ENCODE measurements at places on chromosomes 6 and 20.

DNA sequence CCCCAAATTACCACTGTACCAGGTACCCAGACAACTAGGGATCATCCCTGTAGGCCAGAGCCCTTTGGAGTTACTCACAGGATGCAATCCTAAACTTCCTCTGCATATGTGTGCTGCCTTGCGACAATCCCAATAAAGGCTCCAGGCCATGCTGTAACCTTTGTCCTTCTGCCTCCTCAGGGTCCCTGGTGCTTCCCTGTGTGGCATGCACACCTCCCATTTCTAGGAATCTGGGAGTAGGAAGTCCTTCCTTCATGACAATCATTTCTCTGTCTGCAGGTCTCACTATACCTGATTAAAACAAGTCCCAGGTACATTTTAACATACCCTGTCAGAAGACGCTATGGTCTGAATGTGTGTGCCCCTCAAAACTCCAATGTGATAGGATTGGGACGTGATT is 37.0 kb upstream of the MCUR1 start:
- DNase-seq, result no peak

GRCh38 chr6:114158838-114159694 is 183.8 kb downstream of the HS3ST5 start:
- DNase-seq, result no peak

DNA sequence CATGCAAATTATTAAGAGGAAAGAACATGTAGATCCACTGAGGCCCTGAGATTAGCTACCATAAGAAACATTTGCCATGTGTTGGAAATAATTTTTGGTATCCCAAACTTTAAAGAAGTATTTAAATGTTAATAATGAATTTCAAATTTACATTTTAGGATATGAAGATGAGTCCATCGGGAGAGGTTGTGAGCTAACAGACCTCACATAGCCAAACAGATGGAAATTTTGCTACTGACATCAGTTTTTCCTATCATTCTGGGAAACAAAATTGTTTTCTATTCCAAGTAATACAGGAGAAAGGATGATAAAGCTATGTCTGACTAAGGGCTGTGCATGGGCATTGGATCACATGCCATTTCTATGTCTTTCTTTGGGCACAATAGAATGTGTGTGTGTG is 809.6 kb downstream of the TENT5A start:
- no peak for DNase-seq

DNA sequence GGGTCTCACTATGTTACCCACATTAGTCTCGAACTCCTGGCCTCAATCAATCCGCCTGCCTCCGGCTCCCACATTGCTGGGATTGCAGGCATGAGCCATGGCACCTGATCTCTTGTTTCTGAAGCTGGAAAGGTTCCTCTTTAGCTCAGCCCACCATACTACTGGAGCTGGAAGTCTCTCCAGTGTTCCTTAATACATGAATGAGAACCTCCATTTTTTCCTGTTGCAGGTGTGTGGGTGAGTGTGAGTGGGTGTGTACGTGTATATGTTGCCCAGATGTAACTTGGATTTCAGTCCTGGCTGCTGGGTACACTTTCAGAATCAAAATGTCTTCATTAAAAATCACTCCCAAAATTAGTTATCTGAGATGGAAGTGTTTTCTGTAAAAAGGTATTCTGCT is 11.1 kb downstream of the PNPLA1 start:
- no peak for DNase-seq

DNA sequence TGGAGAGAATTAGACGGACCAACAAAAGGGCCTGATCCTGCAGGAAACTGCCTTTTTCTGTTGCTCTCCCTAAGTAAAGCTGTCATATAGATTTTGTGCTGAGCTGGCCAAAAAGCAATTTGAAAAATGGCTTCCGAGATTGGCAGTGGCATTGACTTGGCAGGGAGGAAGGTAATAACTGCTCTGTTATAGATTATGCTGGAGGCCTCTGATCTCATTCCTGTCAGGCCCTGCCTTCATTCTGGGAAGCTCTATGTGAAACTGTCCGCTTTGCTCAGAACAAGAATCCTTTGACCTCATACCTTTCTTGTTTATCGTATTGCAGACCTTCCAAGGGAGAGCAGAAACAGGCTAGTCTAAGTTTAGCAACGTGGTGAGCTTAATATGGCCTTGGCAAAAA is 234.4 kb downstream of the PHACTR1 start:
- no peak for DNase-seq

DNA sequence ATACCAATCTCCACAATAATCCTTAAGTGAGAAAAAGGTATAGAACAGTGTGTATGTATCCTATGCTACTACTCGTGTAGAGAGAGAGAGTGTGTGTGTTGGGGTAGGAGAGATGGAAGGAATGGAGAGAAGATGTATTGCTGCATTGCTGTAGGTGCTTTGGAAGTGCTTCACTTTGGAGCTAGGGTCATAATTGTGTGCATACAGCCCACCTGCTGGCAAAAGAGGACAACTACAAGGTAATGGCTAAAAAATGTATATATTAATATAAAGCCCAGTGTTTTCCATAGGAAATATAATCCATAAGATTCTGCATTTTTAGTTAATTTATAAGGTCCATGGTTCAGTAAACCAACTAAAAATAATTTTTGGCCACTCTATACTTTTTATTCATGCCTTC is 36.1 kb downstream of the SERAC1 start:
- DNase-seq, result no peak

DNA sequence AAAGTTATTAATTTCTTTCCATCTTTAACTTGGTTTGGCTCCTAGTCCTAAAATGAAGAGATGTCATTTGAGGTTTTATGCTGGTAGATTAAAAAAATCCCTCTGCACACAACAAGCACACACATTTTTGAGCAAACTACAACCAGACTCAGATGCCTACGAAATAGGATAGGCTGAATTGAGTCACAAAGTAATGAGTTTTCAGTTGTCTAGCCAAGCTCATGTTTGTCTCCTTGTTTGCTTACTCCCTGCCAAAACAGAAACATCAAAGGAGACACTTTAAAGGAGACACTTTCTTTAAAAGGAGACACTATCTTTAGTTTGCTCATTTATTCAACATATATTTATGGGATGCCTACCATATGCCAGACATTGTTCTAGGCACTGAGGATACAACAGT is 56.2 kb downstream of the TPBG start:
- no peak for DNase-seq

DNA sequence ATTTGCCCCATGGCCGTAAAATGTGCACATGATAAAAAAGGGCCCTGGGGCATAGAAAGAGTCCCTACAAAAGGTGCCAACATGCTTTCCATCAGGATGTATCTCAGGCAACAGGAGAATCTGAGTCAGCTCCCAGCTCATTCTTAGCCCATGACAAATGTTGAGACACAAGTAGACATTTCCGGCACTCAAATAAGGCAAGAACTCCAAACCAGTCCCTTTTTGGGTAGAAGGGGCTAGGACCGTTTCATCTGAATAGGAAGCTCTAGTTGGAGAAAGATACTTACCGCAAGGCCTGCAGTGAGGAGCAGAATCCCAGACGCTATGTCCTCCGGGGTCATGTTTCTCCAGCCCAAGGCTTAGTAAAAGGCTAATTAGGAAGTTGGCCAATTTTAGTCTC is 261.0 kb upstream of the RIN2 start:
- no peak for DNase-seq

DNA sequence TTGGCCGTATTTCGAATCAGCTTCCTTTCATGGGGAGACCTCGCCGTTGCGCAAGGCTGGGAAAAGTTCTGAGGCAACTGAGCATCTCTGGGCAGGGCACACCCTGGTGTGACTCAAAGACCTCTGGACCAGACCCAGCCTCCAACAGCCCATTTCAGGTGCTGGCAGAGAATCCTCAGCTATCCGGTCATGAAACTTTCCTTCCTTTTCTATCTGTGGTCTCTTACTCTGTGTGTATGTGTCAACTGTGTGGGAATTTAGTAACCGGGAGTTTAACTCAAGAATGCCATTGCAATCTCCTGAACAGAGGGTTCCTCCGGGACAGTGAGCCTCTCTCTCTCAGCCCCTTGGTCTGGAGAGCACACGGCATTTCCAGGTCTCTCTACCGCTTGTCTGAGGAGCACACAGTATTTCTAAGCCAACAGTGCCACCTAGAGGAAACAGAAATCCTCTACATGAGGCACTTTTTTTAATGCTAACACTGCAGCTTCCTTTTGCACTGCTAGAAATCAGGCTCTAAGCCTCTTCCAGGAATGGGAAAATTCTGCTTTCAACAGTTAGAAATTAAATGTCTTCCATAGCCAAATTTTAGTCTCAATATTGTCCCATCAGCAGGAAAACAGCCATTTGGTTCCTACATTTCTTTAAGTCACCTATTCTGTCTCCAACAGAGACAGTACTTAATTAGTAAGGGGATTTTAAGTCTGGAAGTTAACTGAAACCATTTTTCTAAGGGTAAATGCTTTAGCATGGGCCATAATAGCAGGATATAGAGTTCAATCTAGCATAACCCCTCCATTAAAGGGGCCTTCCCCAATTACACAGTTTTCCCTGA is 32.7 kb downstream of the PLN start:
- DNase-seq, result no peak

GRCh38 chr20:4568361-4568959 is 153.2 kb upstream of the PRND start:
- no peak for DNase-seq

DNA sequence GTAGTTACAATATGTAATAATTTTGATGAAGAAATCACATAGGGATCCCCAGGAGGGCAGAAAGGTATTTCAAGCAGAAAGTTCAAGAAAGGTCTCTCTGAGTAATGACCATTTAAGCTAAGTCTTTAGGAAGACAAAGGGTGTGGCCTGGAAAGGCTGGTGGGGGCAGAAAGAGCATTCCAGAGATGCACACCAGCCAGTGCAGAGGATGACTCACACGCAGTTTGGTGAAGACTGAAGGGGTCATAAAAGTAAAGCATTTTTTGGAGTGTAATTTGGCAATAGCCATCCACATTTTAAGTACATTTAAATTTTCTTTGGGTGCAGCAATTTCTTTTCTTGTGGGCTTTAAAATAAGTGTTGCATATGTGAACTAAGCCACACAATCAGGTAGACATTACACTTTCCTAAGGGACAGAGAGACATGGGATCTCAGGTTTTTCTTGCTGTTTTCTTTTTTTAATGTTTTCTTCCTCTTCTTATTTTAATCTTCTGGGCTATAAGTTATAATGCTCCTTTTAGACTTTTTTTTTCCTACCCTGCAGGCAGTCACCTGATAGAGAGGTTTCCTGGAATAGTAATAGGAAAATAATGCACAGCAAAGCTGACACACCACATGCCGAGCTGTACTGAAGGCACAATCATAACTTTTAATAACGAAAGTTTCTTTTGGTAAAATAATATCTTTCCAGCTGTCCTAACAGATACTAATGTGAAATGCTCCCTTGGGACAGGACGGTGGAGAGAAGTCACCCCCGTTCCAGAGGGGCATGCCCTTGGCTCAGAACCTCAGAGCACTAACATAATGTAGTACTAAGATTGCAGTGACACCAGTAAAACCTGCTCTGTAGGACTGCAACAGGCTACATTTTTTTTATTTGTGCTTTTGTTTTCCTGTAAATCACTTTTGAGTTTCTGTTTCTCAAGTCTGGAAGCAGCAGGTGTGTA is 49.6 kb upstream of the PTPRK start:
- DNase-seq, result no peak

DNA sequence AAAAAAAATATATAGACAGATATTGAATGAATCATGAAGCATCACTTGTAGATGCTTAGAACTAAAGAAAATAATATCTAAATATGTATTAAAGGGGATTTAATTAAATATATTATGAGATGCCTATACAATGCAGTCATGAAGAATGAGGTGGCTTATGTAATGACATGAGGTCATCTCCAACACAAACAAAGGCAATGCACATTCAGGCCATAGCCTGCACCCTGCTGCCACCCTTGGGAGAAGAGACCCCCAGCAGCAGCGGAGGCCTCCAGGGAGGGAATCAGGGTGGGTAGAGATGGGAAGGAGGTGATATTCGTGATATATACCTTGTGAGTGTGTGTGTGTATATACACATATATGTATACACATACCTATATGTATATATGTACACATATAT is 26.4 kb upstream of the SSTR4 start:
- no peak for DNase-seq

DNA sequence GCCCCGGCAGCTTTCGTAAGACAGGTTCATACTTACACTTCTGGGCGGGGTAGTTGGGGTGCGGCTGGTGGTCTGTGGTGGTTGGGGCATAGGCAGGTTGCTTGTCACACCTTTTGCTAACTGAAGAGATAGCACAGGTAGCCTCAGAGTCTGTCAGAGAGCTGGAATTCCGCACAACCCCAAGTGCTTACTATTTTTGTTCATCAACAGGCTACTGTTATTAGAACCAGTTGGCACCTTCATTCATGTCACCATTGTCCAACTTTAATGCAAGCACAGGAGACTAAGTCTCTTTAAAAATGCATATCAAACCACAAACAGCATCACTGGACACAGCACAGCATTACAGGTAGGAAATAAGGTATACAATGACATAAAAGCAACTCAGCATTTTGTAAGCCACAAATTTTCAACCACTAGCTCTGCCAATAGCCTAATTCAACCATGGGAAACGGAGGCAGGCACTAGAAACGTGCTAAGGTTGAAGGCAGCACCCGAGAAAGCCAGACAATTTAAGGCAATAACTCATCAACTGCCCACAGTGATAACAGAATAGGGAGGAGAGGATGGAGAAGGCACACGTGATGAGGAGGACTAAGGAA is 143.8 kb downstream of the ZMYND8 start:
- DNase-seq, result no peak

DNA sequence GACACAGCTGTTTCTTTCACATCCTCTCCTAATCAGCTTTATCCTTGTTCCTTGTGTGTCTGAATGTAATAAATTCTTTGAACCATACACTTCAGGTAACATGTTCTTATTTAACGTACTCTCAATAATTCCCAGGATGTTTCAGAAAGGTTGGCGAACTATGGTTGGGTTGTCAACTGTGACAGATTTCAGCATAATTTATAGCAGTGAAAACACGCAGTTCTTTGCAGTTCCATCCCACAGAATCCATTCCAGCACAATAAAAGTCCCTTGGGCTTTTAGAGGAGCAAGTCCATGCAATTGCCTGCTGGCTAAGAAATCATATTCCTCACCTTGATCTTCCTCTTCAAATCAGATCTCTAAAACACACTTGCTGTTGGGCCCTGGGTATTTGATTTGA is 119.3 kb downstream of the COL9A1 start:
- no peak for DNase-seq

DNA sequence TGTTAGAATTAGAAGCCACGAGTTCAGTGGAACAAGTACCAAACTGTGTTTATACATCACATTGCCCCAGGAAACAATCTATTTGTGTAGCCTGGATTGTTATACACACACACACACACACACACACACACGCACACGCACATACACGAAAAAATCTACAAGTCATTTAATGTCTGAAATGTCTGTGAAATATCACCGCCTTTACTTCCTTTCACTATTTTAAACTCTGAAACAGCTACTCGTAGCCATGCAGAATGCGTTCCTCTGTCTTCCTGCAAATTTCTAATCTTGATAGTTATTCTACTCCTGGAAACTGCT is 84.4 kb upstream of the SCAF8 start:
- no peak for DNase-seq

- no peak for DNase-seq
These were observed 80.5 kb downstream of the SNX5 start for GRCh38 chr20:17888044-17888443.

- no peak for DNase-seq
These were observed 220.9 kb upstream of the MYLIP start for GRCh38 chr6:15907914-15908518.
